Activated CD8-positive, alpha-beta memory T cell treated with anti-CD3 and anti-CD28 coated beads for 1 hour (primary cell): ENCODE measurements at places on chromosomes 12 and 14.

- no peak for DNase-seq
These were observed 43.4 kb upstream of the ATF1 start for GRCh38 chr12:50720501-50720900.

GRCh38 chr12:127275416-127275815 is 991.6 kb upstream of the TMEM132C start:
- no peak for DNase-seq

DNA sequence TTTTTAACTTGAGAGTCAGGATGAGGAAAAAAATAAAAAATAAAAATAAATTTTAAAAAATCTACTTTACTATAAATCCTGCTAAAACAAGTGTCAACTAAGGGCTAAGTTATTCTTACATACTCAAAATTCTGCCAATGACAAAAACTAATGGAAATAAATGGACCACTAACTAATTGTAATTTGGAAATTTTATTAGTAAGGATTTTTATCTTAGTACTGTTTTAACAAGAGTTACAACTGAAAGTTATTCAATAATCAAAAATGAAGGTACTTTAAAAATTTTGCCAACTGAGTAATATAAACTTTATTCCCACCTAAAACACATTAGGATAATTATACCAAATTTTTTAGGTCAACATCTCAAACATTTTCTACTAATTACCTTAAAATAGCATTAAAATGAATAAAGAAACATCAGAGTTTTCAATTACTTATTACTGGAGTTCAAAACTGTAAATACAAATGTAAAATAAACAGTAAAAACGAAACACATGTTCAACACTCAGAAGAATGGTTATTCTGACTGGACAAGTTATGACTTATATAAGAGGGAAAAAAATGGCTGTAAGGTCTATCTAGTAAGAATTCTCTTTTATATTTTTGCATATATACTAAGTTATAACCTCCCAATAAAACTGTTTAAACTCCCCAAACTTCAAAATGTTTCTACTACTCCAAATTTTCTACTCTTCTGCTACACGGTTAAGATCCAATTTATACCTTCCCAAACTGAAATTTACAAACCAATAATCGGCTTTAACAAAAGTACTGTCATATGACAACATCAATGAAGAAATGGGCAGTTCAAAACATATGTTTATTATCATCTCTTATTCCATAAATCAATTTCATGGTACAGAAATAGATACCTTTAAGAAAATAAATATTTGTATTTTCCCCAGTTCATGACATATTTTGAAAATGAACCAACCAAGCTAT is 2.7 kb downstream of the HECTD1 start:
- DNase-seq, result no peak

DNA sequence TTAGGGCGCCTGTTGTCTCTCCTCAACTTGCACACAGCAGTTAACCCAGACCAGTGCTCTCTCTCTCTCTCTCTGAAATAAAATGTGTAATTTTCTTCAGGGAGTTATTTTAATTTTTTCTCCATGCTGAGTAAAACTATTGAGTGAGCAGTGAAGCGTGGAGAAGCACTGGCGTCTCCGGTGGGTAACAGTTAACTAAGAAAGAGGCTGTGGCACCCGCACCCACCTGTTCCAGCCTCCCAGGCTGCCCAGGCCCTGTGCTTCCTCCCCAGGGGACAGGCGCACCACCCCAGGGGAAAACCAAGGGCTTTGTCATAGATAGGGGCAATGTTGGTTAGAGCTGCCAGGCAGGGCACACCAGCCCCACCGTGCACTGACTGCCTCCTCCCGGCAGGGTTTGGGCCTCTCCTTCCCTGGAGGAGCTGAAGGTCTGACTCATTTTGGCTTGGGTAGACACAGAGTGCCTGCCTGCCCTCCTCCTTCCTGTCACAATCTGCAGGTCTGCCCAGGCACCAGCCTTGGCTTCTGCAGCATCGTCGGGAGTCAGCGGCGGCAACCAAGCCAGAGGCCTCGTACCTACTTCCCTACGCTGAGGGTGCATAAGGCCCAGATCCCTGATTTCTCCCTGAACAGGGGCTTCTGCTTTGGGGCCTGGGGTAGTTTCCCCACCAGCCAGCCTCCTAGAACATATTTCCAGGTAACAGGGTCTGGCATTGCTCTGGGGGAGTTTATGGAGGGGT is 3.9 kb downstream of the HOXC5 start:
- DNase-seq, result no peak
